ENCODE measurements at places on chromosomes 5 and 9. TPM values are rescaled to one million over a fixed set of nuclear protein-coding genes. Genes with fewer than 3 reads are reported as not detected.

DNA sequence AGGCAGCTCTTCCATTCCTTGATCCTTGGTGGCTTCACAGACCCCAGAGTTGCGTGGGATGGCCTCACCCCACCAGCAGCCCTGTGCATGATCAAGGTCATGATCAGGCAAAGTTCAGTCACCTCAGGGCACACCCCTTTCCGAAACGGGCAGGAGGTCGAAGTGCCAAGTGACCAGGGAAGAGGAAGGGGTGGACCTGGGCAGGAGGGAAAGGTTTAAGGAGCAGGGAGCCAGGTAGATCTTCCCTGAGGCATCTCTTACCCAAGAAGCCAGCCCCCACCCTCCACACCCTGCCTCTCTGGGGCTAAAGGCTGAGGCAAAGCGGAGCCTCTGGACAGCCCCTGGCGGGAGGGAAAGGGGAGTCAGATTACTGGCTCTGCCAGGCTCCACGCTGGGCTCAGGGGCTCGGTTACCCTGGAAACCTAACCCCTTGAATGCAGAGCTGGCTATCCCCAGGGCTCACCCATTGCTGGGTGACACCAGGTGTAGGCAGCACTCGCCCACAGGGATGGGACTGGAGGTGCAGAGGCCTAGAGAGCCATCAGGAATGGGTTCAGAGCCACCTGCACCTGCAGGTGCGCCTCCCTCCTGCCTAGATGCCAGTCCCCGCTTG is 3.6 kb downstream of the MGAT4B start:
- DNase-seq, result no peak

Gene ARHGEF39
- total RNA-seq, result 0.86 TPM

DNA sequence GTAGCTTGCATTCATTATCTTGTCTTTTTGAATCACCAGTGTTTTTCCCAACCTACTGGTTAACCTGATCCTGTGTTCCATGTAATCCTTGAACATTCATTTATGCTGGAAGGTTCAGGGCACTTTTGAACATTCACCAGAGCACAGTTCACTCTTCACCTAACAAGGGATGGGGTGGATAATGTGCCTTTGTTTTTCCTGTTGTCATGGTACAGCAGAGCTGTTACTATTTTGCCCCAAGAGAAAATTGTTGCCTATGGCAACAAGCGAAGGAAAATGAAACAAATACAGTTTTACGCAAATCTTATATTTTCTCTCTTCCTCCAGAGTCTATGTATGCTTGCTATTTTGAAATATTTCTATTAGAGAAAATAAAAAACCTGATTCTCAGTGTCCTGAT is 60.3 kb upstream of the RIOK2 start:
- DNase-seq, result no peak

- DNase-seq, result no peak
Measured at GRCh38 chr9:3261484-3261883, 264.3 kb downstream of the RFX3 start.

Gene PLEKHG4B
- total RNA-seq, result not detected

GRCh38 chr5:66615136-66615535 is 18.9 kb downstream of the MAST4 start:
- no peak for DNase-seq

- DNase-seq, result no peak
Measured at GRCh38 chr5:40655138-40655537, 24.6 kb upstream of the PTGER4 start.

DNA sequence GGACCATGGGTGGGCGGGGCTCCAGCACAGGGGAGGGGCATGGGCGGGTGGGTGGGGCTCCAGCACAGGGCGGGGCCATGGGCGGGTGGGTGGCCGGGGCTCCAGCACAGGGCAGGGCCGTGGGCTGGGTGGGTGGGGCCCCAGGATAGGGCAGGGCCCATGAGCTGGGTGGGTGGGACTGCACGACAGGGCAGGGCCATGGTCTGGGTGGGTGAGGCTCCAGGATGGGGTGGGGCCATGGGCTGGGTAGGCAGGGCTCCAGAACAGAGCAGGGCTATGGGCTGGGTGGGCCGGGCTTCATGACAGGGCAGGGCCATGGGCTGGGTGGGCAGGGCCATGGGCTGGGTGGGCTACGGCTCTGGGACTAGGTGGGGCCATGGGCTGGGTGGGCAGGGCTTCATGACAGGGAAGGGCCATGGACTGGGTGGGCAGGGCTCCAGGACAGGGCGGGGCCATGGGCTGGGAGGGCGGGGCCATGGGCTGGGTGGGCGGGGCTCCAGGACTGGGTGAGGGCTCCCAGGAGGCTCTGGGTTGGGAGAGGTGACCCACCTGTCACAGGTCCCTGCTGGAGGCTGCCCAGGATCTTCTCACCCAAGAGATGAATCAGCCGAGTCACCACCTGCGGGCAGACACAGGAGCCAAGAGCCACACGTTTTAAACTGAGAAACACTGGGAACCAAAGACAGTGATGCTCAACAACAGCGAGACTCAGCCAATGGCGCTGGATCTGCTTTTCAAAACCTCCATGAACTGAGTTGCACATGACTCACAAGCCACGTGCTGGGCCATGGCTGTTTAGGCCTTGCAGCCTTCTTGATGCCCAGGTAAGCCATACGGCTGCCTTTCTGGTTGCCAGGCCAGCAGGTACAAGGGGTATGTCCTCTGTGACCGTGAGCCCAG is 33.6 kb upstream of the NSMF start:
- no peak for DNase-seq

Gene DEPDC1B
- total RNA-seq, result 22.6 TPM

- no peak for DNase-seq
Measured at GRCh38 chr9:77534376-77535057, 113.6 kb downstream of the GNA14 start.

DNA sequence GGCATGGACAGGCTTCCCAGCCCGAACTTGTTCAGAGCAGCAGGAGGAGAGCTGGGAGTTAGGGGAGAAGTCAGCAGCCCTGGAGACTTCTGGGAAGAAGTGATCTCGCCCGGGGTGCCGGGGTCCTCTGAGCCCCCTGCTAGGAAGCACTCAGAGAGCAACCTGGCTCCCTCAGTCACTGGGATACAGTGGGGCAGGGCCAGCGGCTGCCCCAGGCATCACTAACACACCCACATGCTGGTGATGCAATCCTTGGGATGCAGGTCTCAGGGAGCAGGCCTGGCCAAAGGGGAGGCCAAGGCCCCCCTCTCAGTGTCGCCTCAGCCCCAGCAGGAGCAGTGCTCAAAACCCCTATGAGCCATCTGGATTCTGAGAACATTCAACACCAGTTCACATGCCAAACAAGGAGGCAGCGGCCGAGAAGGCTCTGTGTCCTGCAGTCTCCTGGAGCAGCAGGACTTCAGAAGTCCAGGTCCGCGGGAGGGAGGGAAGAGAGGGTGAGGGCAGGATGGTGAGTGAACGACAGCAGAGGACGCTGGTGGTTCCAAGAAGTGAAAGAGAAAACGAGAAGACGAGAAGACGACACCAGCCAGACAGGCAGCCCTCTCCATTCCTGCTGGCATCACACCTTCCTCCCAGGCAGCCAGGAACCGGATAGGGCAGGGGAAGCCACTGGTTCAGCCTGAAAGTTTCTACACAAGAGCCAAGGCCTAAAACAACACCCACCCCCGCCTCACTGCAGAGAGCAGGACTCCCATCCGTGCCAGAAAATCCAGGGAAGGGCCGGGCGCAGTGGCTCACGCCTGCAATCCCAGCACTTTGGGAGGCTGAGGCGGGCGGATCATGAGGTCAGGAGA is 2.3 kb downstream of the PNPLA7 start:
- DNase-seq, result no peak

- no peak for DNase-seq
Measured at GRCh38 chr5:38202741-38203140, 55.6 kb upstream of the EGFLAM start.

DNA sequence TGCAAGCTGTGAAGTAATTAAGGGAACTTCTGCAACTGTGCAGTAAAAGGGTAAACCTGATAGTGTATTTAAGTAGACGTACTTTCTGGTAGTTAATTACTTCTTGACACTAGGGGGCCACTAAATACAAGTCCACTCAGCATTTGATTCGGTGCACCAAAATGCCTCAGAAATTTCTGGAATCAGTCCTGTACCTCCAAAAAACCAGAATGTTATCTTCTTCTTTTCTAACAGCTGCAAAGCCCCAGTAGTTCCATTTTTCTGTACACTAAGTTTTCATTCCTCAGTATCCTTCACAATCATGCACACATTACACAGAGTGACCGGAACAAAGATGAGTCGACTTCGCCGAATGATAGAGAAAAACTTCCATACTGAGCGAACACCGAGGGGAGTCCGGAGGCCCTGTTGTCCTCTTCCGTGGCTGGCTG is 484 bp downstream of the GFM2 start:
- DNase-seq, result peak; percentile 22

DNA sequence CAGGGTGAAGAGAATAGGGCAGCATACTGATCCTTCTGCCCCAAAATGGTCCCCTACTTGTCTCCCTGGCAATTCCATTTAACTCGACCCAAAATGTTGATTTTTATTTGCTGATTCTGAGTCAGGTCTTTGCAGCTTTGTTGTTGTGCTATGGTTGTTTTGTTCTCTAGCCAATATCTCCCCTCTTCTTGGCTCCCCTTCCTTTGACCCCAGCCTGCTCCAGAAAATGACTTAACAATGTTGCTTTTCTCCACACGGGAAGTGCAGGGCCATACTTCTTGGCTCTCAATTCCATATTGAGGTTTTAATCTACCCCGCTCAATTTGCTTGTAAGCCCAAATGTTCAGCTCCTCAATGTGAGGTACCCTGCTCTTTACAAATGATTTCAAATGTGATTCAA is 330.0 kb downstream of the RASEF start:
- no peak for DNase-seq

Gene ZNF608
- total RNA-seq, result 21.6 TPM

- no peak for DNase-seq
Measured at GRCh38 chr5:180990882-180991242, 2.2 kb downstream of the BTNL3 start.

DNA sequence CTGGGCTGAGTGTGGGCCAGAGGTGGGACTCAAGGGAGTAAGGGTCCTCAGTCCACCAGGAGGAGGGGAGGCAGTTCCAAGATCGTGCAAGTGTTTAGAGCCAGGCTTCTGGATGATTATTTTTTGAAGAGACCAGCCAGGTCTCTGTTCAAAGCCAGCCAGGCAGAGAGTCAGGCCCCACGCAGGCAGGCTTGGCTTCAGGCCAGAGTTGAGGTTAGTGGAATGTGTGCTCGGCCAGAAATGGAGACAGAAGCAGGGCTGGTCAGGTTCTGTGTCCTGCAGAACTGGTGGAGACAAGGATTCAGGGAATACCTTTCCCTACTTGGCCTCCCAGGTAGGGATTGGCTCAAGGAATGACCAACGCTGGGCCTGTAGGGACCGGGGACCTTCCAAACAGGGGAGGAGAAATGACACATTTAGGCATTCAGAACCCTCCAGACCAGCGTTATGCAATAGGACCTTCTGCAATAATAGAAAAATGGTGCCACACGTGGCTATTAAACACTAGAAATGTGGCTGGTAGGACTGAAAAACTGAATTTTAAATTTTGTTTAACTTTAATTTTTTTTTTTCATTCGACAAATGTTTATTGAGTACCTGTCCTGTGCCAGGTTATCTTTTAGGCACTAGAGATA is 106.2 kb downstream of the CMYA5 start:
- no peak for DNase-seq

DNA sequence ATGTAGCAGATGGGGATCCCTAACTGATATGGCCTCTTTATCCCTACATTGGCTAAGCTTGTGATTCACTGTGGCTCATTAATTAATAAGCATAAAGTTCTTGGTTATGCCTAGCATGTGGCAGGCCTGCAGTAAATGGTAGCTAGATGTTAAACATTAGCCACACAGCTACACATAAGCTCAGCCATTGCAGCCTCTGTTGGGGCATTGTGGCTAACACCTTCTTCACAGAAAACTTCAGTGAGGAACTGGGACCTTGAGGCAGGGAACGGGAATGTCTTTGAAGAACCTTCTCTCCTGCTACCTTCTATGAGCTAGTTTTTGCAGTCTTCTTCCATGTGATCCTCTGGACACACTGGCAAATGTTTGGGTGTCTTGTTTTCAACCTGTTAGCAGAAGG is 338.2 kb downstream of the NTRK2 start:
- DNase-seq, result no peak

Gene RASGRF2
- 9.4 TPM for total RNA-seq

DNA sequence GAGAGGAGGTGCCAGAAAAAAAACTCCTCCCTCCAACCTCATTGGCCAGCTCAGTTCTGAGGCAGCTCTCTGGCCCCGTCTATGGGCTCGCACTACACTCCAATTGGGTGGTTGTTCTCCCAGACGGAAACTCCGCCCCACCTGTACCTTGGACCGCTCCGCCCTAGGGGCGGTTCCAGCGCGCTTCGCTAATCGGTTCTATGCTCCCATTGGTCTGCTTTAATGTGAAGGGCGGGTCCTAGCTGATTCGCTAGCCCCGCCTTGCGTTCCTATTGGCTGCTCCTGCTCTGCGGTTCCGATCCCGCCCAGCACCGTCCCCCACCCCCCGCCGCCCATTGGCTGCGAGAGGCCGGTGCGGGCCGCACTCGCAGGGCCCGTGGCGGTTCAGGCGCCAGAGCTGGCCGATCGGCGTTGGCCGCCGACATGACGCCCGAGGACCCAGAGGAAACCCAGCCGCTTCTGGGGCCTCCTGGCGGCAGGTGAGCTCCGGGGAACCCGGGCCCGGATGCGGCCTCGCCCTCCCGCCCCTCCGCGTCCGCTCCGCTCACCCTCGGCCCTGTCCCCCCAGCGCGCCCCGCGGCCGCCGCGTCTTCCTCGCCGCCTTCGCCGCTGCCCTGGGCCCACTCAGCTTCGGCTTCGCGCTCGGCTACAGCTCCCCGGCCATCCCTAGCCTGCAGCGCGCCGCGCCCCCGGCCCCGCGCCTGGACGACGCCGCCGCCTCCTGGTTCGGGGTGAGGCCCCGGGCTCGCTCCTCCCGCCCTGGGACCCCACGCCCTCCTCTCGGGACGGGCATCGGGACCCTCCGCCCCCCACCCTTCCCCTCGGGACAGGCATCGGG is at the start of gene SLC2A8:
TSS of gene SLC2A8 (plus strand) at position 362 of the 838 bp plus-strand sequence. CDS start at position 424, 62 bp downstream.
- peak; percentile 98 for DNase-seq

DNA sequence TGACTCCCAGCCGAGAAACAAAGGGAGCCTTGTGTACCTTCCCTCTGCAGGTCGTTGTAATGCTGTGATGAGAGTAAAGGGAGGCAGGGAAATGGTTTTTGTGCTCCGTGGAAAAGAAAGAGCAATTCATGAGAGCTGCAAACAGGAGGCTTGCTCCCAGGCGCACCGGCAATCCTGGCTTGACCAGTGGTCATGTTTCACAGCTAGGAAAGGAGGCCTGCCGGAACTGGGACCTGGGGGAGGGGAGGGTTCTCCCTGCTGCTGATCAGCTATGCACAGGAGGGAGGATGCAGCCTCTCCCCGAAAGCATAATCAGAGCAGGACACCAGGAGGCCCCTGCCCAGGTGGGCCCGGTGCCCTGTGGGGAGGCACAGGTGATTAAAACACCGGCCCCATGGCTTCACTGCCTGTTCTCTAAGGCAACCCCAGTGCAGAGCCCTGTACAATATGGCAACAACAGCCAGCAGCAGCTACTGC is 131.3 kb downstream of the ZDHHC21 start:
- DNase-seq, result no peak

Gene ACO1
- total RNA-seq, result 90.9 TPM

Measured in pulmonary artery endothelial cell (primary cell).